Endothelial cell of coronary artery (primary cell): ENCODE measurements at places on chromosomes 1 and 21. TPM values are rescaled to one million over a fixed set of nuclear protein-coding genes. Genes with fewer than 3 reads are reported as not detected.

The L1TD1 gene
- total RNA-seq = not detected in 2 replicates

The RAB3B gene
- total RNA-seq = 10.0 and 21.7 TPM in 2 replicates

The KCNE2 gene
- not detected in 2 replicates for total RNA-seq

The S100B gene
- total RNA-seq = not detected in 2 replicates

The PTGFRN gene
- 50.4 and 72.5 TPM in 2 replicates for total RNA-seq

The CRB1 gene
- not detected in 2 replicates for total RNA-seq

The RGS8 gene
- not detected in 2 replicates for total RNA-seq

The NBPF6 gene
- not detected in 2 replicates for total RNA-seq

The SLC35F3 gene
- not detected in 2 replicates for total RNA-seq

The PANK4 gene
- 20.1 and 26.5 TPM in 2 replicates for total RNA-seq
